ENCODE measurements at places on chromosomes 3 and 15.

DNA sequence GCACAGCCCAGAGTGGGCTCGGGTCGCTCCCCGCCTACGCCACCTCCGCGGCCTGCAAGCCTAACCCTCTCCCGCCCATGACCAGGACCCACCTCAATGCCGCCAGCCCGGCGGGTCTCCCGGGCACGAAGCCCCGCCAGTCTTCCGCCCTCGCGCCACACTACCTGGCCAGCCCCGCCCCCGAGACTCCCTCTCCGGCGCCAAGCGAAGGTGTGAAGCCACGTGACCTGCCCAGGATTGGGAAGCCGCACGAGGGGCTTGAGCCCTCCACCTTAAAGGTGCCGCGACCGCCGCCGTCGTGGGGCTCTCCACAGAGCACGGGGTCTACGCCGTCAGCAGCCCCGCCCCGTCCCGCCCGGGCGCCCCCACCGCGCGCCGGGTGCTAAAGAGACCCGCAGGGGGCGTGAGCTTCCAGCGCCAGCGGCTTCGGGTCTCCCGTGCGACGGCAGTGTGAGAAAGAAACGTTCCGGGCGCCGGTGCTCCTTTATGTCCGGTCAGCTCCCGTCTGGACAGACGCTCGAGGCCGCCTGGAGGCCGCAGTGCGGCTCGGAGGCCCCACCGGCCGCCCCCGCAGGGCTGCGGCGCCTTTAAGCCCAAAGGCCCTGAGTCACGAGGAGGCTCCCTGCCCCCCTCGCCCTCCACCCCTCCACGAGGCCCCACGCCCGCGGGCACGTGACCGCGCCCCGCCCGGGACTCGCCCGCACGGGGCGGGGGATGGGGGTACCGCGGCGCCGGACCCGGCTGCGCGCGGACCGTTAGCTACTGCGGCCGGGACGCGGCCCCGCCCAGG is at the start of gene CPEB1:
Gene CPEB1 (minus strand): TSS at position 319 of the 790 bp plus-strand sequence. CDS start 18,904 bp downstream, outside the sequence.
- peak; percentile 78 for DNase-seq

GRCh38 chr3:98532275-98532637 is 478 bp downstream of the GPR15 start:
- no peak for DNase-seq

DNA sequence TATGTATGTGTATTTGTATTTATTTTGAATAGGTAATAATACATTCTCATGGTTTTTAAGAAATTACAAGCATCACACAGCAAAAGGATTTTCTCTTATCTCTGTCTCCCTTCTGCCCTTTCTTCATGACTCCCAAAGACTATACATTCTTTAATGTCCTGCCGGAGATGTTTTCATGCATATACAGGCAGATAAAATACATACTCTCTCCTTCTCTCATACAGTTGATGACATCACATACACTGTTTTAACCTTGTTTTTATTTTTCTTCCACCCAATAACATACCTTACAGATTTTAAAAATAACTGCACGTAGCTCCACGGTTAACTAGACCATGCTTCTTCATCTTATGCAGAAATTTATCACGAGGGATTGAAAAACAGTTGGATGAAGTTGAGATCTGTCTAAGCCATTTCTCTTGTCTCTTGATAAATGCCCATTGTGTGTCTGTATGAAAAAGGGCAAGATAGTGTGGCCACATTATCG is 249.8 kb downstream of the EDEM1 start:
- peak; percentile 85 for DNase-seq

GRCh38 chr3:194285850-194286197 is 65.3 kb downstream of the CPN2 start:
- DNase-seq = no peak

DNA sequence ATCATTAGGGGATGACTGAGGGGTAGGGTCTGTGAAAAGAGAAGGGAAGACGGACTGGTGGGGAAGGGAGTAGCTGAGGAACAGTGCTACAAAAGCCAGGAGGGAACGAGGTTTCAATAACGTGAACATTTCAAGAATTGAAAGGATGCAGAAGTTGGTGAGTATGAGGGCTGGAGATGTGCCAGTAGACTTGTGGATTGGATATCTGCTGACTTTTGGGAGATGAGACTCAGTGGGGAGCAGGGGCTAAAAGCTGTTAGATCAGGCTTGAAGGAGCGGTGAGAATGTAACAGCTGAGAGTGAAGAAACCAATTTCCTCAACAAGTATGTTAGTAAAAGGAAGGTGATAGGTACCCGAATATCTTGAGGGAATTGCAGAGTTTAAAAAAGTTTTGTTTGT is 65.2 kb downstream of the GTPBP8 start:
- DNase-seq = no peak

- DNase-seq = peak; percentile 87
Observed at GRCh38 chr15:101456057-101456739, 33.3 kb downstream of the PCSK6 start.

GRCh38 chr15:62857411-62857853 is 185.1 kb upstream of the TPM1 start:
- no peak for DNase-seq

- no peak for DNase-seq
Observed at GRCh38 chr15:99958426-99959097, 225.3 kb upstream of the LYSMD4 start.

DNA sequence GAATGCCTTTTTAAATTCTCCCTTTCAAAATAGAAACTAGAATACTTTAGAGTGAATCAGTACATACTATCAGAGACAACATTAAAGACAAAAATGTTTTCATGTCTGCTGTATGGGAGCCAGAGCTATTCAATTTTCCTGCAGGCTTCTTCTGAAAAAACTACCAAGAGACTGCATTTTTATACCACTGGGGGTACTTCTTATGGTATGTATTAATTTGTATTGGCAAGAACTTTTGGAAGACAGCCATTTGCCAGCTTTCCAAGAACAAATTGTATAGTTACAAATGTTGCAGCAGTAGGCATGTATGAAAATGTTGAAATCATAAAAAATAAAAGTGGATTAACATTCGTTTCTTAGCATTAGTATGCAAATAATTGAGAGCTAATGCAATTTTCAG is 1010.0 kb upstream of the CADM2 start:
- no peak for DNase-seq

GRCh38 chr15:31856581-31856980 is 173.7 kb upstream of the CHRNA7 start:
- DNase-seq = no peak

DNA sequence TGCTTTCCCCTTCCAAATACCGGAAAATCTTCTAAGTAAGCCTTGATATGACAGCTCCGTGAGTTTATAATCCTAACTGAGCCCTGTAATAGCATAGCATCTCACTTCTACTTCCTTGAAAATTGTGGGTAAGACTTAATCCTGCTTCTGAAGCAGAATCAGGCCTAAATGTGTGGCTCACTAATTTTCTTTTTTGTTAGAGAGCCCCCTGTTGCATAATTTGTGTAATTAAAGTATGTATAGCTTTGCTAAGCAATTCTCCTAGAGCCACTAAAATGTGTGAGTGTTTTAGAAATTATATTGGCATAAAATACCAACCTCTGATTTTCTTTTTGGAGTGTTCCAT is 304.4 kb downstream of the FGF12 start:
- peak; percentile 4 for DNase-seq

- DNase-seq = peak; percentile 41
Observed at GRCh38 chr3:194574639-194575483, 58.4 kb downstream of the TMEM44 start.

DNA sequence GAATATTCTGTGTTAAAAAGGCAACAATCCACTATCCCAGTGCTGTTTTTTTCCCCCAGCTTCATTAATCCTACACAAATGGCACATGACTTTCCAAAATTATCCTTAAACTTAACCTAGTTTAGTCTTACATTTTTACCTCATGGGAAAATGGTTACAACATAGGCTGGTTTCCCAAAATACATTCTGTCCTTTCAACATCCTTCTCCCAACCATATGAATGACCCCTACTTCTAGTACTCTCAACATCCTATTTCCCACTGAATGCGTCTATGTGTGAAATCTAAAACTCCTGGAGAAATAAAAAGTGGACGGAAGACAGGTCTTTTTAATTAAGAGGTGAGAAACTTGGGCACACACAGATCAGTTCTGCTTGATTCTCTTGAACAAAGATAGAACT is 33.3 kb downstream of the ATOSA start:
- no peak for DNase-seq

GRCh38 chr3:36666166-36666565 is 98.2 kb downstream of the DCLK3 start:
- no peak for DNase-seq

DNA sequence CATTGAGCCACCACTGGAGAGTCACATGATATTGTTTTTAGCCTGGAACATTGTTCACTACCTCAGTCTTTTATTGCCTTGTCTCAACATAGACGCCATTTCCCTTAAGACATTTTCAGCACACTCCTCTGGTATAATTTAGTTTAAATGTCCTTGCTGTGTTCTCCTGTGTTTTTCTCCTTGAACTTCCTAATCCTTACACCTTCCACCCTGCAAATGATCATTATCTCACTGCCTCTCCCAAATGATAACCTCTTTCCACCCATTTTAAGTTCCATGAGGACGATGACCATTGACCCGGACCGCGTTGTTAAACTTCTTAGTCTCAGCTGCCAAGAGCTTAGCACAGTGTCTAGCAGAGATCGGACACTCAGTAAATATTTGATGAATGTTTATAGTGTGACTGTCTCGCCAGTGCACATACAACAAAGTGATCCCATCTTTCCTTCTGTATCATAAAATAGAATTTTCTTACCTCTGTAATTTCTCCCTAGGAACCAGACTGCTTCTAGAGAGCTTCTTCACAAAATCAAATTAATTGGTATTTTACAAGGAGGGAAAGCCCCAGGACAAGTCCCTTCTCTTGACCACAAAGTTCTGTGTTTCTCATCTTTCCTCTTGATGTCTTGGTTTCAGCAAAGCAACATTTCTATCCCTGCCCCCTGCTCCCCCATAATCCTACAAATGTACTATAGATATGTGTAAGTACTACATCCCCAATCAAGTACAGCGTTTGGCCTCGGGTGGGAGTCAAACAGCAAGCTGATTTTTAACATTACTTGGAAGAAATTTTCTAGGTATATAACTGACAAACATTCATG is 429.6 kb downstream of the LPP start:
- DNase-seq = no peak

GRCh38 chr3:160754371-160754854 is 1.6 kb upstream of the PPM1L start:
- DNase-seq = peak; percentile 65

DNA sequence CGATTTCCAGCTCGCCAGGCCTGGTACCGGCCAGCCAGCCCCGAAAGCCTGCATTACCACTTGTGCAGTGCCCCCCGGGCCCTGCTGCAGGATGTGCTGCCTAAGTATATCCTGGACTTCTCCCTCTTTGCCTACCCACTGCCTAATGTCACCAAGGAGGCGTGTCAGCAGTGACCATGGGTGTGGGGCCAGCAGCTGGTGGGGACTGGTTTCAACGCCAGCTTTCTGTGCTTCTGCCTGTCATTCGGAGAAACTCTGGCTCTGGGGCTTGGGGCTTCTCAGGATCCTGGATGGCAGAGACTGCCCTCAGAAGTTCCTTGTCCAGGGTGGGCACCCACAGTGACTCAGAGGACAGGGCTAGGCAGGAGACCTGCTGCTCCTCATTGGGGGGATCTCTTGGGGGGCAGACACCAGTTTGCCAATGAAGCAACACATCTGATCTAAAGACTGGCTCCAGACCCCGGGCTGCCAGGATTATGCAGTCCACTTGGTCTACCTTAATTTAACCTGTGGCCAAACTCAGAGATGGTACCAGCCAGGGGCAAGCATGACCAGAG is 1.5 kb downstream of the CHST14 start:
- no peak for DNase-seq

DNA sequence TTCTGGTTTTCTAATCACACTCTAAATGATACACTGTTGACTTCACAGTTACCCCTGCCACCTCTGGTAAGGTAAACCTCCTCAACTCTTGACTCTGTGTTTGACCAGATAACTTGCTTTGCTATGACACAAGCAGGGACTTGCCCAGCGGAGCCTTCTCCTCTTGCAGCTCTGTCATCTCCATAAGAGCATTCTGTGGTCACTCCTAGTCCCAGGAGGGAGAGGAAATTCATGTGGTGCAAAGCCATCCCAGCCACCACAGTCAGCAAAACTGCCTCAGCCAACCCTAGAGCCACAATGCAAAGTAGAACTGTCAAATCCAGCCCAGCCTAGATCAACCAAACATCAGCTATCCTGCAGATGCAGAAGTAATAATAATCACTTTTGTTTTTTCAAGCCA is 144.7 kb upstream of the GADL1 start:
- no peak for DNase-seq

DNA sequence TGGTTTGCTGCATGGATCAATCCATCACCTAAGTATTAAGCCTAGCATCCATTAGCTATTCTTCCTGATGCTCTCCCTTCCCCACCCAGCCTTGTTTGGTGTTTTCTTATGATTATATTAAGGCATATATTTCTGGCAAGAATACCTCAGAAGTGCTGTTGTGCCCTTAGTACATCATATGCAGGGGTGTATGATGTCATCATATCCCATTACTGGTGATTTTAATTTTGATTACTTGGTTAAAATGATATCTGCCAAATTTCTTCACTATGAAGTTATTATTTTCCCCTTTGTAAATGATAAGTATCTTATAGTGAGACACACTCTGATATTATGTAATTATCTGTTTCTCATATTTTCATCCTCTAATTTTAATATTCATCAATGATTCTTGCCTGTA is 15.4 kb downstream of the SLC22A14 start:
- no peak for DNase-seq

DNA sequence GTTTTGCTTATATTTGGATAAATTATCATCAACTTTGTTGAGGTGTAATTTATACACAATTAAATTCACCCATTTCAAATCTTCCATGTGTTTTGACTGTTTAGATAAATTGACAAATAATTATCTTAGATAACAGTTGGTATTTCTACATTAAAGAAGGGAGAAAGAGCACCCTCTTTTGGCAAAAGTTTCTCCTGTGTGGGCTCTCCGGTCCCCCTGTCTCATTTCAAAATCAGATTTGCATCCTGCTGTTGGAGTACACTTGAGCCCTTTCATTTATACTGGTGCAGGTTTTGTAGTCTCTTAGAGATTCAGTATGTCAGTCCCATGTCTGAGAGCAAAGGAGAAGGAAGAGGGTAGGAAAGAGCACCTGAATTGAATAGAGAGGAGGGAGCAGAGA is 49.4 kb downstream of the NKIRAS1 start:
- peak; percentile 17 for DNase-seq

DNA sequence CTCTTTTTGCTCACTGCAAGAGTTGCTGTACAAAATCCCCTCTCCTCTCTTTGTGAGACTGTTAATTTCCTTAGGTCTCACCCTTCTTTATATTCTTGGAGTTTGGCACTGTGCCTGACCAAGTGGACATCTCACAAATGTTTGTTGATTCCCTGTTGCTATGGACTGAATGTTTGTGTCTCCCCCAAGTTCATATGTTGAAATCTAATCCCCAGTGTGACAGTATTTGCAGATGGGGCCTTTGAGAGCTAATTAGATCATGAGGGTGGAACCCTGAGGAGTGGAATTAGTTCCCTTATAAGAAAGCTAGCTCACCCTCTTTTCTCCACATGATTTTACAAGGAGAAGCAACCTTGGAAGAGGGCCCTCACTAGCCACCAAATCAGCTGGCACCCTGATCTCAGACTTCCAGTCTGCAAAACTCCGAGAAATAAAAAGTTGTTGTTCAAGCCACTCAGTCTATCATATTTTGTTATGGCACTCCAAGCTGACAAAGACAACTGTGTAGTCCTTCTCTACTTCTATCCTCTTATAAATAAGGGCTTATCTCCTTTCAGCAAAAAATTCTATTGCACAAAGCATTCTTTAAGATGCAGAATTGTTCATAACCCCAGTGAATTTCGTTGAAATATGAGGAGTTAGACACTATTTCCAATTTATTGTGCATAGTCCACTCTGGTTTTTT is 65.5 kb upstream of the NPHP3 start:
- no peak for DNase-seq

All from hematopoietic multipotent progenitor cell treated with erythropoietin and hydrocortisone succinate and interleukin-3 and kit ligand, for 8 days (in vitro differentiated cells).